Calu3 (cell line): ENCODE measurements at places on chromosomes 3 and 15. TPM values are rescaled to one million over a fixed set of nuclear protein-coding genes. Genes with fewer than 3 reads are reported as not detected.

FBXL22 gene
- total RNA-seq, result 0.71 and 1.3 TPM in 2 replicates

TRAIP gene
- 28.2 and 29.7 TPM in 2 replicates for total RNA-seq

- peak; percentile 78 for DNase-seq
Measured at GRCh38 chr3:152266221-152266995, 2.3 kb upstream of the MBNL1 start.

DNA sequence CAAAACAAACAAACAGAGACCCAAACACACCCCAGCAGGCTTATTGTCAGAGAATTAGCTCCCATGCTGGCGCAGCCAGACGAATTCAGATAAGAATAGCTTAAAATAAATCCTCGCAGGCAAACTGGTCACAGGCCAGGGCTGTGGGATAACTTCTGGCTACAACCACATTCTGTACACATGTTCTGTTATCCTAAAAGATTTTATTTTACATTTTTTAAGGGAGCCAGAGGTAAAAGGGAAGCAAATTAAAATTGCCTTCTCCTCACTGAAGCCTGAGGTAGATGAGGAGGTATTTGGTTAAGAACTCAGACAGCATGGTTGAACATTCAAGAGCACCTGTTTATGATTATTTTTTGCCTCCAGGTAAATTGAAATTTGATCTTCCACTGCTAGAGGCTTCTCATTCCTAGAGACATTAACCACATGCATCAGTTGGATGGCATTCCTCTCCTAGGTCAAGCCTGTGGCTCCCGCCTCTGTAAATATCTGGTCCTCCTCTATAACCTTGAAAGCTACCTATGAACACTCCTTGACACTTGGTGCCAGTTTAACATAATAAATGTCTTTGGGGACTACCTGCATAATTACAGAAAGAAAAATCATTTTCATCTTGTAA lies 190.3 kb downstream of the SATB1 start:
- DNase-seq, result no peak

DNA sequence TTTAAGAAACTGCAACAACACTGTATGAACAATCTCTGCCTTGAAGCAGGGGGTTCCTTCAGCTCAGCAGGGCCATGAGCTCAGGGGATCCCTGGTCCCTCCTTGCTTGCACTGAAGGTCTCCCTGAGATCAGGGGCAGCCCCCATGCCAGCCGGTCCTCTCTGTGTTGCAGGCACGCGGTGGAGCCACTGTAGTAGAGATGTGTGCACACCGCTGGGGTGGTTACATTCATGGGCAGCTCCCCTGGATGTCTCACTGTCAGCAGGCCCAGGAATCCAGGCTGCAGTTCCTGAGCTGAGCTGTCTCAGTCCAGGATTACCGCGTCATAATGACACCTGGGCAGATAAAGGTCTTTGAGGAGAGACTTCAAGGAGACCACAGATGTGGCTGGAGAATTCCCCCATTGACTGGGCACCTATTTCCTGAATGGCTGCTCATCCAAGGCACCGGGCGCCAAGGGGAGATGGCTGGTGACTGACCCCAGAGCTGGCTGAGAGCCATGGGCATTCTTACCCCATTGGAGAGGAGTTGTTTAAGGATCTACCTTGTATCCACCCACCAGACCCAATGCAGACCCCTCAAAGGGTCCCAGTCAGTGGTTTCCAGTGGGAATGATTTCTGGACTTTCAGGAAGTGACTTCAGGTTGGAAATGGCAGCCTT lies 10.4 kb upstream of the KLF13 start:
- no peak for DNase-seq

GRCh38 chr15:63436872-63437375 lies 55.3 kb upstream of the CA12 start:
- DNase-seq, result peak; percentile 80

DNA sequence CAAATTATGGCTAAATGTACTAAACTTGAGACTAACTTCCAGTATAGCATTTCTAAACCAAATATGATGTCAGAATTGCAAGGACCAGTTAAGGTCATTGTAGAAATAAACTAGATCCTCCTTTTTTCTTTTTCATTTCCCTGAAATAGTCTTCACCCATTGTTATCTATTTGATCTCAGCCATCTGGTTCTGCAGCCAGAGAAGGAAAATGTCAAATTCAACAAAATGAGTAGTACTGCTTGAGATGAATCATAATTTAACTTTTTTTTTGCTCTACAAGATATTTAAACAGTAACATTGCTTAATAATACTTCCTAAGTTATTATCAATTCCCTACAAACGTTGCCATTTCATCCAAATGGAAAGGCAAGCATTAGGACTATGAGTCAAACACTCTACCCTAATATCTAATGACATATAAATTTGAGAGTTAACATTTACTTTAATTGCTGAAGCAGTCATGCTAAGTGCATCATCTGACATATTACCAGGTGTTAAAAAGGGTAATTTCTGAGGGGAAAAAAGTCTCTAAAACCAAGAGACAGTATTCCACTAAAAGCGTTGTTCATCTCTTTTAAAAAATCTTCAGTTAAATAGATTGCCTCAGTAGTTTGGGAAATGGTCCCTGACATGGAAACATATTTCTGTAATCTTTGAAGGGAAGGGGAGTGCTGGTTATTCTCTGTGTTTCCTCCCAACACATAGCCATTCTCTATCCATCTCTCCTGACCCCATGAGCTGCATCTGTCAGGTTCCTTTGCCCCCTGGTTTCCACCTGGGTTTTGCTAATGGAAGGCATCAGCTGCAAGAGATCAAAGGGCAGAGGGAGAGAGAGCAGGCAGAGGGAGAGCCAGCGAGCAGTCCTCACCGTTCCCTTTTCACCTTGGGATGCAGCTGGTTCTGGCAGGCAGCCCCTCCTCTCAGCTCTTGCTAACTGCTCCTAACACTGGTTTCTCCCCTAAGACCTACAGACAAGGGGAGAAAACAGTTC lies 138.5 kb downstream of the ARPP21 start:
- no peak for DNase-seq

EOMES gene
- total RNA-seq, result 0.61 and 0.73 TPM in 2 replicates

- no peak for DNase-seq
Measured at GRCh38 chr3:106242781-106243180, 374.0 kb upstream of the CBLB start.

GRCh38 chr3:126053949-126054569 lies 29.9 kb downstream of the SLC41A3 start:
- no peak for DNase-seq
